ENCODE measurements at places on chromosomes 4 and X. TPM values are rescaled to one million over a fixed set of nuclear protein-coding genes. Genes with fewer than 3 reads are reported as not detected.
A peak's percentile ranks its signal among the peaks of the same experiment; 100 is the strongest.

GRCh38 chr4:89347363-89348025 is 39.9 kb upstream of the GPRIN3 start:
- DNase-seq = no peak

DNA sequence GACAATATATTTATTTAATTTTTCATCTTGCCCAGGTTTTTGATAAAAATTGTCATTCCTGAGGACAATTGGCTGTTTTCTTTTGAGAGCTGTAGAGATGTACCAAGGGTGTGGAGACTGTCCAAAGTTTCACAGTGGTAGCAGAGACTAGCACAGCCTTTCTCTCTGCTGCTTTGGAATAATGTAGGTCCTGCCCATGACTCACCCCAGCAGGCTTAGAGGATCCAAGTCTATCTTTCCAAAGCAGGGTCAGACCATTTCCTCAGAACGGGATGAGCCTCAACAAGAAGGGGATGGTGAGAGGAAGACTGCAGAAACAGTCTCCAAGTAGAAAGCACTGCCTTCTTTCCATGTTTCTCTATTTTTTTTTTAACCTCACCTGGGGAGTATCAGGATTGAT is 131.5 kb upstream of the RPL34 start:
- no peak for DNase-seq

DNA sequence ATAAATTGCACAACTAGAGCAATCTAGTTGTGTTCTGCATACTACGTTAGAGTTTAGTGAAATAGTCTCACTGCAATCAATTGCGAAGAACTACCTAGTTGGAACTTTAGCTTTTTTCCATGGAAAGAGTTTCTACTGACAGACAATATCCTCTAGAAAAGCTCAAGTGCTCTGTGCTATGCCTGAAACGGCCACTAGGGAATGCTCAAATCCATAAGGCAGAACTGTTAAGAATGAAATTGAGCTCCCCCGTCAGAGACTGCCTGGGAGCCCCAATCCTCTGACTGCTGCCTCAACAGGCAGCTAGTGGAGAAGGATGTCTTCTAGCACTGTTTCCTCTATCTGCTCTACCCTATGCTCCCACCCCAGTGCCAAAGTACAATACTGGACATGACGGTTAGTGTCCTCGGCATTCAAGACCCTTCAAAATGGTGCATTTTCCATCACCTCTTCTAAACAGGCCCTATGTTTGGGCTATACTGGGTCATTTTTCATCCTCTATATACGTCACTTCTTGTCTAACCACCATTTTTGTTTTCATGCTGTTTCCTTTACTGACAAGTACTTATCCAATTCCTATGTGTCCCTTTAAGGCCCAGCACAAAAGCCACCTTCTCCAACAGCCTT is 35.3 kb downstream of the FRMD7 start:
- peak; percentile 32 for DNase-seq

DNA sequence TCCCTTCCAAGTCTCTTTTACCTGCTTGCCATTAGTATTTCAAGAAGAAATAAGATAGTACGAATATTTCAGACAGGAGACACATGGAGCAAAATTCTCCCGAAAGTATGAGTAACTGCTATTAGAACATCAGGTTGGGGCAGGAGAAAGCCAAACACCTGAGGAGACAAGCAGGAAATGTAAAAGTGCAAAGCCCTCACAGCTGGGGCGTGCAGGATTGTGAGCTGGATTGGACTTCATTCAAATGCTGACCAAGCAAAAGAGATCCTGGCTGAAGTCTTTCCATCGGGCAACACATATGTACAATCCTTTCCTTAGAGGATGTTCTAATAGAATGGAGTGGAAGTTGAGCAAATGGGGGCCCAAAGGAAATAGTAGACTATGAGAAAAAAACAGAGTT is 76.8 kb downstream of the DTHD1 start:
- DNase-seq = no peak

SUPT20HL2 gene
- polyA plus RNA-seq = not detected
